ENCODE measurements at places on chromosomes 2 and 18. TPM values are rescaled to one million over a fixed set of nuclear protein-coding genes. Genes with fewer than 3 reads are reported as not detected.

The CABYR gene
- total RNA-seq: 9.8 TPM

The CRIM1 gene
- total RNA-seq: 184 TPM

DNA sequence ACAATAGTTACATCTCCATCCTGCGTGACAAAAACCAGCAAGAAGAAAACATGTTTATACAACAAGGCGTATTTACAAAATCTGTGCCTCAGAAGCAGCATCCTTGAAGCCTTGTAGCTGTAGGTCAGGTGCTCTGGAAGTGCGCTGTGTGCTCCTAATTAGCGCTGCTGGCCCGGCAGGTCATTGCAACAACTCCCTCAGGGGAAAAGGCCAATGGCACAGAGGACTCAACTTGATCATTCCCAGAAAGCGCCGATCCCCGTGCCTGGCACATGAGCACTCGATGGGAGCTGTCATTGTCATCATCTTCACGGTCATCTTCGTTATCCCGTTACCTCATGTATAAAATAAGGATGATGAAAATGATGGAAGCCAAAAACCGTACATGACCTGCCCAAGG lies 58.5 kb downstream of the EIPR1 start:
- DNase-seq: peak; percentile 46

DNA sequence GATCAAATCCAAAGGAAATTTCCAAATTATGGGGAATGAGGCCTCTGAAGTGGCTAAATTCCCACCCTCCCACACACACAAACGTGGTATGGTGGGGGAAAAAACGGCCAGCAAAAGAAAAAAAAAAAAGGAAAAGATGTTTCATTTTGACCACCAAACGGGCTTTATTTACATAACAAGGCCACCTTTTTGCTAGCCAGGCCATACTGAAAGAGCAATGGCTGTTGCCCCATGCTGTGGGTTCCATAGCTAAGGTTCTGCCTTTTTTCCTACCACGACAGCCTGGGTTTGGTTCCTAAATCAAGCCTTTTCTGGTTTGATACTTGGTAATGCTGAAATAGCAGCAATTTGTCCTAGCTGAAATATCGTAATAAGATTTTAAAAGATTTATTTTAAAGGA lies 14.0 kb upstream of the IL1B start:
- no peak for DNase-seq

DNA sequence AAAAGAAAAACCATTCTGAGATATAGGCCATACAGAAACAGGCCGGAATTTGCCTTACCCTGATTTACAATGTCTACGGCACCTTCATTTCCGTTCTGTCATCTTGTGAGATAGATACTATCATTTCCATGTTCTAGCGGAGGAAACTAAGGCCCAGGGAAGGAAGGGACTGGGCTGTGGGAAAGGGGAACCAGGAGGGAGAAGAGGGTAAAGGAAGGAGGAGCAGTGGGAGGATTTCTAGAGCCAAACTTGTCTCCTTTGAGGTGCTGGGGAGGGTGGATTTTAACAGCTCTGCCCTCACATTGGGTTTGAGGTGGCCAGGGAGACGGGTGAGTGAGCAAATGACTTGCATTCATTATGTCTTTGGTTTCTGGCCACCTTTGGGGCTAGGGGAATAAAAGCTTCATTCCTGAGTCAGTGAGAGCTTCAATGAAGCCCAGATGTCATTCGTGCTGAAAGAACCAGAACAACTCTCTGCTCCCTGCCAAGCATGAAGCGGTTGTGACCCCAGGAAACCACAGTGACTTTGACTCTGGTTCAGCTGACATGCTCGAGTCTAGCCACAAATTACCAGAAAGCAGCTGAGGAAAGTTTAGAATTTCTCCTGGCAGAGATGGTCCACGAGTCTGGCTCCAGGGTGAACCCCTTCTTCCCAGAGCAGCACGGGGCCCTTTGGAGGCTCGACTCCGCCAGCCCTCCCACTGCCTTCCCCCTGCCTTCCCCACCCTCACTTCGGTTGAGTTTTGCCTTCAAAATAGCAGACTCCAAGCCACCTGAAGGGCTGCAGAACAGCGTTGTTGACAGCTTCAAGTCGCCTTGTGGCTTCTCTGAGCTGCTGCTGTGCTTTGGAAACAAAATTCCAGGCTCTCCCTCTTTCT lies 3.8 kb downstream of the ACTG2 start:
- no peak for DNase-seq

The PSMA8 gene
- not detected for total RNA-seq

DNA sequence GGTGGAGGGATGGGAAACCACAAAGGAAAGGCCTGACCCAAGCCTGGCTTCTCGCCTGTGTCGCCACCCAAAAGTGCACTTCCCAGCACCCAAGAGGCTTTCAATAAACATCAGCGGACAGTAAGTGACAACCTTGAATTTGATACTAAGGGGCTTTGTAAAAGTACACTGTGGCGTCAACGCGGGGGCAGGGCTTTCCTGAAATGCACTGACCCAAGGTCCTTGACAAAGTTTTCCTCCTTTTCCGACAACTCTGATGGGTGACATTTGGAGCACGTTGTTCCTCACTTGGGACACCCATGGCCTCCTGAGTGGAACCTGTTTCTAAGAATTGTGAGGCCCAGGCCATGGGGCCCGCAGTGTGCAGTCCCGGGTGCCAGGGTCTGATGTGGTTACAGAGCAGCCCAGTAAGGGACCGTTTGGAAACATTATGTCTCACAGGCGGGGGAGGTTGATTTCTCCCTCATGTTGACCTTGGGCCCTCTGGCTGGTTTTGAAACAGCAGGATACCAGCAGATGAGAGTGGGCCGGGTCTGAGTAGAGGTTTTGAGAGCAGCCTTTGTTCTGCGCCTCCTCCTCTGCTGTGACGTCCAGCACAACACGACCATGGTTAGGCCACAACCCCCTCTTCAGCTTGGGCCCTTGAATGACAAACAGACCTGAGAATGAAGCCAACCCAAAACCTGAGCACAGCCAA lies 2.8 kb upstream of the ZBTB14 start:
- DNase-seq: no peak

GRCh38 chr2:102187496-102188150 lies 800 bp downstream of the IL1RL2 start:
- DNase-seq: no peak

The SRD5A2 gene
- total RNA-seq: not detected

The SLC9A2 gene
- not detected for total RNA-seq

GRCh38 chr2:35989040-35989439 lies 366.5 kb upstream of the CRIM1 start:
- no peak for DNase-seq

DNA sequence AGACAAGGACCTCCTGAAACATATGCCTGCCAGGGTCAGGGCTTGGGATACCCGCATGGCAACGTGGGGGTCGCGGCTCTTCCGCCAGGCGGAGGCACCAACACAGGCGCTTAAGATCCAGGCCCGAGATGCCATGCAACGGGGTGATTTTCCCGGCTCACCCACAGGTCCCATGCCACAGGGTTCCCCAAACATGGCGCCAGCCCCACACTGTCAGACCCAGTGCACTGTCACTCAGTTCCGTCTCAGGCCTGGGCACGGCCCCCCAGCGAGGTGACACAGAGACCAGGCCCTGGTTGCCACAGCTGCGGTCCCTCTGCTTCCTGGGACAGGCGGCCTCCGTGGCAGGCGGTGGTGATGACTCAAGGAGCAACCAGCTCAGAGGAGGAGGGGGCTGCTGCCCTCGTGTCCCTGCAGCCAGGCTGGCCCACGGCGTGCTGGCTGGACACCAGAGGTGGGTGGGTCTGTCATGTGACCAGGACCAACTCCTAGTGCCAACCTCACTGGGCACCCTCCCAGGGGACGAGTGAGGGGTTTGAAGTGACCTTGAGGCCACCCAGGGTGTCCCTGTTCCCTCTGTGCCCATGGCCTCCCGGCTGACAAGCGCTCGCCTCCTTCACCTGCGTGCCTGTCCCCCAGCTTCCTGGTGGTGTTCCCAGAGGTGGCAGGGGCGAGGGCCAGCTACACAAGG lies 4.9 kb downstream of the PDCD1 start:
- DNase-seq: peak; percentile 90

- DNase-seq: no peak
Measured at GRCh38 chr2:113370478-113371091, 66.9 kb upstream of the ZNG1B start.

The METTL21A gene
- total RNA-seq: 12.7 TPM

DNA sequence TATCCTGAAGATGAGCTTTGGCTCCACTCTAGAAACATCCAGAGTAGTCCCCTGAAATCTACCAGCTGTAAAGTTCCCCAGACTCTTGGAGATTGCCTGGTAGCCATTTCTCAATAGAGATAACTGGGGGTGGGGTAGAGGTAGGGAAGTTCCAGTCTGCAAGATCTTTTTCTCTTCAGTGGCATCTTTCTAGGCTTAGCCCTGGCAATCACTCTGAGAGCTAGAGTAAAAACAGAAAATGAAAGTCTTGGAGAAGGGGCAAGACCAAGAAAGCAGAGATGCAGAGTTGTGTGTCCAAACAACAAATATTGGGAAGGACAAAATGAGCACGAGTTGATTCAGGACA lies 41.8 kb upstream of the LCLAT1 start:
- DNase-seq: no peak

- DNase-seq: no peak
Measured at GRCh38 chr2:85189606-85190270, 56.5 kb downstream of the TCF7L1 start.

The UGT1A8 gene
- total RNA-seq: not detected

- no peak for DNase-seq
Measured at GRCh38 chr2:230455005-230455684, 39.1 kb downstream of the SP100 start.

The FAM124B gene
- not detected for total RNA-seq

- DNase-seq: no peak
Measured at GRCh38 chr2:102030855-102031527, 39.2 kb downstream of the IL1R2 start.

The RAPH1 gene
- total RNA-seq: 58.9 TPM

- no peak for DNase-seq
Measured at GRCh38 chr2:48715042-48715899, 40.3 kb downstream of the LHCGR start.

GRCh38 chr18:54888933-54889332 lies 60.7 kb downstream of the RAB27B start:
- no peak for DNase-seq

The SULT1C4 gene
- total RNA-seq: 0.60 TPM

The NEUROD1 gene
- total RNA-seq: not detected

The SP140 gene
- 0.60 TPM for total RNA-seq

DNA sequence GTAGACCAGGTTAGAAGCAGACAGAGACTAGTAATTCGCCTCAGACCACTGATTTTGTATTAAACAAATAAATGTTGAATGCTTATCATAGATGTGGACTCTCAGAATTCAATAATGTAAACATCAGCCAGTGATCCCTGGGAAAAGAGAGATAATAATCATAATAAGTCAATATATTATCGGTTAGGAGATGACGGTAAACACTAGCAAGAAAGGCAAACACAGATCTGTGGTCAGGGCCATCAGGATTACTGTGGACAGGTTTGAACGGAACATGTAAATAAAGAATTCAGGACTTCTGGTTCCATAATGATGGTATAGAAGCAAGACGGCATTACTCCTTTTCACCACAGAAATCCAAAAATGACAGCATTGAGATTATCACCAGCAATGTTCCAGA lies 861.6 kb downstream of the CBLN2 start:
- DNase-seq: no peak

The PLGLB1 gene
- 1.8 TPM for total RNA-seq

The ANKRD29 gene
- 0.48 TPM for total RNA-seq

DNA sequence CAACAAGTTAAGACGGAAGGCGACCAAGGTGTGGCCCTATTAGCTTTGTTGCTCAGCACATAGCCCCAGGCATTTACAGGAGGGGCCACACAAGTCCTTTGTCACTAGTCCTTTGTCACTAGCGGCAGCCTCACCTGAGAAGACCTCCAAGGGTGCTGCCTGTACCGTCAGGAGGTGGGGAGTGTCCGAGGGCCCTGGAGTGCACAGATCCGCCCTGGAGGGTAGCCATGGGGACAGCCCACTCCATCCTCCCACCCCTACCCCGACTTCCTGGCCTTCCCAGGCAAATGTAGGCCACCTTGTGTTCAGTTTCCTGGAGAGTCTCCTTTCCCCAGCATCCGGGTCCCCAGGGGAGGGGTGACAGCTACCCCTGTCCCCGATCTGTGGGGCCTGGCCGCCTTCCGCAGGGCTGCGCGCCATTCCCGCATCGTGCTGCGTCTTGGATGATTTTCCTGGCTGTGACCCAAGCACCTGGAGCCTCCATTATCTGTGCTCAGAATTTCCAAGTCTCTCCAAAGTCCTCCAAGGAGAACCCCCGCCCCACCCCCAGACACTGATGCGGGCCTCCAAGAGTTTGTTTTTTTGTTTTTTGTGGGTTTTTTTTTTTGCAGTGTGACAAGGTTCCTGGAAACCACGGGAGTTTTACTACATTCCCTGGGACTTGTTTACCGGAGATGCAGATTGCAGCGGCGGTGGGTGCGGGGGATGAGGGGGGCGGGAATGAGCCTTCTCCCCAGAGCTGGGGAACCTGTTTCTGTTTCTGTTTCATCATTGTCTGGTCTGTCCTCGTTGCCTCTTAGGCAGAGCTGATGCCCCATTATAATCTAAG lies 28.6 kb downstream of the TEX44 start:
- DNase-seq: no peak

The CCDC141 gene
- total RNA-seq: not detected

The FAM228B gene
- 15.8 TPM for total RNA-seq

- no peak for DNase-seq
Measured at GRCh38 chr2:165827921-165828276, 33.9 kb upstream of the GALNT3 start.

- no peak for DNase-seq
Measured at GRCh38 chr2:240269380-240269779, 128.9 kb upstream of the OTOS start.

The IL37 gene
- total RNA-seq: not detected

Data from chondrocyte (in vitro differentiated cells).